ENCODE measurements at places on chromosomes 5 and 9.

DNA sequence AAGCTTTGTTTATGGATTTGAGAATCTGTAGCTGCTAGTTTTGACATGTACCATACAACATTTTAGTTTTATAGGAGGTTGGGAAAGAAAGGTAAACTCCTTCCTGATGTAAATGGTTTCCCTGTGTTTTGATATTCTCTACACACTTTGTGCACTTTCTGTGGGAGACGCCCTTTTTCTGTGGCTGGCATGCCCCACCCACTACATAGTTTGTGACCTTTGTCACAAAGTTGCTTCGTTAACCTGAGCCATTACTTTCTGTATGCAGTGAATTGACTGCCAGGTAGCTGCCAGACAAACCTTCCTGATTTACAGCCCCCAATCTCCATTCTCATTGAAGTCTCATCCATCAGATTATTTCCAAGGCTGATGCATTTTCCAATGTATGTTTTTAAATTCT lies 90.6 kb downstream of the NLN start:
- no peak for DNase-seq

DNA sequence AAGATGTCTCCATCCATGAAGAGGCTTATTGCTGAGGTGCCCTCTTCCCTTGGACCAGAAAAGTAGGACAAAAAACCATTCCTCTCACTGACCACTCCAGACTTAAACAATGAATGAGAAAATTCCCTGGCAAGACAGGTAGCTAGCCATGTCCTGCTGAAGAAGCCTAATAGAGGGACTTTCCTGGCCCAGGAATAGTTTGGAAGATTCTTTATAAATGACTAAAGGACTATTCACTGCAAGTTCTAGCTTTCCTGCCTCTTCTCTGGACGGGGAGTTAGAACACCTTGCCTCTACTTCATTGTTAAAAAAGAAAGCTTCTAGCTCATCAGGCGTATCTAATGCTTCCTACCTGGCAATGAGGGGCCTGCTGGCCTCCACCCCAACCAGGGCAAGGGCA lies 153.6 kb downstream of the NR3C1 start:
- DNase-seq: no peak

DNA sequence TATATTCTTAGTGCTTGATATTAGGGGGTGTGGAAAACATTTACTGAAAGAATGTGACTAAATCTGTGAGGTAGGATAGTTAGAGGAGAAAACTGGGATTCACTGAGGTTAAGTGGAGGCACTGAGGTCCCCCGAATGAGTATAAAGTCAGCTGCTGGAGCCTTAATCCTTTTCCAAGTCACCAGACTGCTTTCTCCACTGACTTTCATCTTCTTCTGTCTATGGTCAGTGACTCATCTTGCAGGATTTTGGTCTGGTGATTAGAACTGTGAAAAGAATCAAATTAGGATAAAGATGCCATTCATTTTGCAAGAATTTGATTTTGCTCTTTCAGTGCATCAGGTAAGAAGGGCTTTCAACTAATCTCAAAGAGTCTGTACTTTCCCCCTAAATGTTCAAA lies 89.3 kb upstream of the ALDH1A1 start:
- no peak for DNase-seq

GRCh38 chr9:134375011-134375390 lies 48.7 kb downstream of the RXRA start:
- DNase-seq: no peak

DNA sequence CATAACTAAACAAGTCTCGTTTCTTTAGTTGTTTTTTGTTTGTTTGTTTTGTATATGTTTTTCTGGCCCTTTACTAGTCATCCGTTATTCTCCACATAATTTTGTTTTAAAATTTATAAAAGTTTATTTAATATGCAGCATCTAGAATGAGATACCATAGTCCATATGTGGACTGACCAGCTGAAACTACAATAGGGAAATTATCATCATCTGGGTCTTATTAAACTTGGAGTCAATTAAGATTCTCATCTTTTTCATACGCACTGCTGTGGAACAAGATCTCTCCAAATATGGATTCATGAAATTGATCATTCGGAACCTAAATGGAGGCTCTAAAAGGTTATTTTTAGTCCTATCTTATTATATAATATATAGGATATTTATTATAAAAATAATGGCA lies 99.3 kb downstream of the FGF1 start:
- no peak for DNase-seq

DNA sequence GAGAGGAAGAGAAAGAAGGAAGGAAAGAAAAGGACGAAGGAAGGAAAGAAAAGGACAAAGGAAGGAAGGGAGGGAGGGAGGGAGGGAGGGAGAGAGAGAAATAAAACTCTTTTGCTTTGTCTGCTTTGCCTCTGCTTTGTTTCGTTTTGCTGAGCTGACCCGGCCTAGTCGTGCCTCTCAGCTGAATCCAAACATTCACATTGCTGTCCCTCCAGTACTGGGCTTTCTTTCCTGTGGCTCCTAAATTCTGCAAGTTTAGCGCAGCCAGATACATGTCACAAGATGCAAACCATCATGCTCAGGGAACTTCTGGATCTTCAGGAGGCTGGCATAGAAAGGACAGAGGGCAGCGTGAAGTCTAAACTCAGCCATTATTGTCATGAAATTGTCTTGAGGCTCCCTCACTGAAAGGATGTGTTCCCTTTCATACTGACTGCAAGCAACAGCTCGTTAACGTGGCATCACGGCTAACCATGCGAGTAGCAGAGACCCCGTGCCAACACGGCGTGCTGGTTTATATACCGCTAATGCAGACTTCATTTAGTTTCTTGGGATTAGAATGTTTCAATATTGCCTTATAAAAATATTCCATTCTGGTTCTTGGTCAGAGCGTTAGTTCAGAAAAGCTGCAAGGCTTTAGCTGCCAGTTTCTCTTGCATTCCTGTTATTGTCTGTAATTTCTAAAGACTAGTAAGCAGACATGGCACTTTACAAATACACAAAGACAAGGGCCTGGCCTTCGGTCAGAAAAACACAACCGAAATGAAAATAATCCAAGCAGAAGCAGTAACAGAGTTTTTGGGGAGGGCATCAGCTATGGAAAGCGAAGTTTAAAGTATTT lies 94.2 kb downstream of the TMEM174 start:
- DNase-seq: no peak

DNA sequence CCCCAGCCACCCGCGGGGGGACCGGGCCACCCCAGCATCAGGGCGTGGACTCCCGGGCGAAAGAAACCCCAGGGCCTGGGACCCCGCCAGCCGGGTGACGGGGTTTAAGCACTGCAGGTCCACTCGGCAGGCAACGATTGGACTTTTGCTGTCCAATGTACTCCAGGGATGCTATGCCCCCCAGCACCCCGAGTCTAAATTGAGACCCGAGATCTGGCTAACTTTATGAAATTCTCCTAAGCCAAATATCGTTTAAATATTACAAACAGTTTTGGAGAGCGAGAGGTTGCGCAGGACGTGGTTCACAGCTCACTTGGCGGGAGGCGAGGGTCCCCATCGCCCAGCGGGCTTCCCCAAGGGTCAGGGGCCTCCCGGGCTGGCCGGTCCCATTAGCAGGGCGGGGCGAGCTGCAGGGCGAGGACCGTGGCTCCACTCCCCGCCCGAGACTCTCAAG lies 384 bp upstream of the MRPS2 start:
- no peak for DNase-seq

GRCh38 chr9:36208521-36209253 lies 18.0 kb downstream of the CLTA start:
- DNase-seq: no peak

DNA sequence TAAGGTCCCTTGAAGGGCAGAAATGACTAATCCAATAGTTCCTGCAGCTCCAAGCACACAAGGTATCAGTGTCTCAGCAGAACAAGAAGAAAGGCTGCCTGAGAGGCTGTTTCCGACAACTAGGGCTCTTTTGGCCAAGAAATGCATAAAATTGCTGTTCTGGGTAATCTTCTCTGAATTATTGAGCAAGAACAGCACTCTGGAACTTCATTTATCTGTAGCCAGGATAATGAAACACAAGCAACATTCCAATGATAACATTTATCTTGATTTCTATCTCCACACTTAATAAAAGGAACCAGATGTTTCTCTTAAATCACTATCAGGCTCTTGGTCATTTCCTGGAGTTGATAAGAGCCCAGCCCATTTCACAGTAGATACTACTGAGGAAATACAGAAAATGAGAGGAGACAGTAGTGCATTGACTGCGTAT lies 17.0 kb upstream of the AUH start:
- no peak for DNase-seq

DNA sequence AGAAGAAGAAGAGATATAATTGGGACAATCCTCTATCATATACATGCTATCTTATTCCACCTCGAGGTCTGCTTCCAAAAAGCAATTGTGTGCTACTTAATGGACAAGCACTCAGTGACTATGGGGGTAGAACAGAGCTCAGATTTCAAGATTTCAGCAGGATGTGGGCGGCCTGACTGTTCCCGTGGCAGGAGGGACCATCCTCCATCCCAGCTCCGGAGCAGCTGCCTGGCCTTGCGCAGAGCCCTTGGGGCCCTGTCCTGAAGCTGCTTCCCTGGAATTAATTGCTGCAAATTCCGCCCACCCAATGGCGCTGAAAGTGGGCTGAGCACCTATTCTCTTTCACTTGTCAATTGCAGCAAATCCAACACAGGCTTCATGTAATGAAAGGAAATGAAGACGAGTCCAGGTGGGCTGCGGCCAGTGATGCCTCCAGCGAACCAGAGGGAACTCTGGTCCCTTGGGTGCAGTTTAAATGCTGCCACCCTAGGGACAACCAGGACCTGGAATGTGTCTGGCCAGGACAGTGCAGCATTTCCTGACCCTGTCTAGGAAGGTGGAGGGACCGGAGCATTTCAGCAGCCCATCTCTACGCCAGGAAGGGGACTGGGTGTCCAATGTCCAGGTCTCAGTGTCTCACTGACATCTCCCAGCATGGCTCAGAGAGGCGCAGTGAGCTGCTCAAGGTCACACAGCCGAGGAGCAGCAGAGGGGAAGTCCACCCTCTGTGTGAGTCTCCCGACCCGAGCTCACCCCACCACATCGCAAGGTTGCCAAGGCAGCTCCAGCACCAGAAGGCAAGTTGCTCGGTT lies 50.5 kb upstream of the FCN1 start:
- peak; percentile 32 for DNase-seq

DNA sequence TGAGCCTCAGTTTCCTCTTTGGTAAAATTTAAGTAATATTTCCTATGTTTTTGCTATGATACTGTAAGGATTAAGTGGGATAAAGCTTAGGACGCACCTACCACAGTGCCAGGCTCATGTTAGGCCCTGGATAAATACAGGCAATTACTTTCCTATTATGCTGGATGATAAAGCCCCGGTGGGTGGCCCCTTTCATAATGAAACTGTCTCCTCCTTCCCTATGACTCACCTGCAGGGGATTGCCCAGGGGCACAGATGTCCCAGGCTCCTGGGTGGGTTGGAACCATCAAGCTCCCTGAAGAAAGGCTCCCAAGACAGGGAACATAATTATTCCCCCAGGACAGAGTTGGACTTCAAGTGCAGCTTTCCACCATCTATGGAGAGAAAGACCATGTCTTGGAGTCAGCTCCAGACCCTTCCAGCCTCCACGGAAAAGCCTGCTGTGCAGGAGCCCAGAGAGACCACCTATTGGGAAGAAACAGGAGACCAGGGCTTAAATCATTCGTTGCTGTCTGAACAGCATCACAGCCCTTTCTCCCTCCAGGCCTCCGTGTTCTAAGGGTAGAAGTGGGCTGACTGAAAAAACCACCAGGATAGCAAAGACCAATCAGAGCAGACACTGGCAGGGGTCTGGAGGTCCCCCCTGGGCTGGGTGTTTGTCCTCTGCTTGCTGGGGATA lies 43.2 kb upstream of the FOXE1 start:
- no peak for DNase-seq

DNA sequence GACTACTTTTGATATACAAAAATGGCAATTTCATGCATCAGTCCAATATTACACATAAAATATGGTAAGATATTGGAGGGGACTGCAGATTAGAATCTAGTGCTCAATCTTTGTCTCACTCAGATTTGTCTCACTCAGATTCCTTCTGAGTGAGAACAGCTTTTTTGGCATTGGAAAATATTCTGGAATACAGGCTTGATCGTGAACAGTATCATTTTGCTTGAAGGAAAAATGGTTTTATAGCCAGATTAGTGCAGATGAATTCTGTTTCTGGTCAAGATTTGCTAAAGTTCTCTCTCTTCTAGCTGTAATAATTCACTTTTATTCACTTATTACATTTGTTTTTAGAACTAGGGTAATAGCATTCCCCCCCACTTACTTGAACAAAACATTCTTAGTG lies 51.2 kb downstream of the MAN2A1 start:
- no peak for DNase-seq

GRCh38 chr9:111621895-111622480 lies 9.1 kb upstream of the DNAJC25 start:
- DNase-seq: peak; percentile 31

GRCh38 chr5:141603923-141604717 lies 14.7 kb downstream of the DIAPH1 start:
- no peak for DNase-seq

- no peak for DNase-seq
These were observed 1290.0 kb downstream of the EFNA5 start for GRCh38 chr5:106380736-106381135.

DNA sequence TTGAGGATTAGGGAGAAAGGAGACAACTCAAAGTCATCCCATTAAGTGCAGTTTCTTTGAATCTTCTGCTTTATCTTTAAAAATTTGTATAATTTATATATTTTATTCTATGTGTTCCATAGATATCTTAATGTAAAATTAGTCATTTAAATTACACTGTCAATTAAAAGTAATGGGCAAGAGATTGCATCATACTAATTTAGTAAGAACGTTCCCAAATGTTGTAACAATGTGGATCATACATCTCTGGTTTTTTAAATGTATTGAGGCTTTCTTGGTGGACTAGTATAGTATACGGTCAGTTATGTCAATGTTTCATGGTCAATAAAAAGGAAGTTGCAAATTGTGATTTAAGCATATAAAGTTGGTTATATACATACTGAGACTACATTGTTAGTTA lies 6.2 kb downstream of the TSLP start:
- DNase-seq: no peak

- DNase-seq: no peak
These were observed 100.2 kb downstream of the ADAMTS2 start for GRCh38 chr5:179245031-179245430.

All from HEK293T (cell line).